ENCODE measurements at places on chromosomes 6 and 20.

DNA sequence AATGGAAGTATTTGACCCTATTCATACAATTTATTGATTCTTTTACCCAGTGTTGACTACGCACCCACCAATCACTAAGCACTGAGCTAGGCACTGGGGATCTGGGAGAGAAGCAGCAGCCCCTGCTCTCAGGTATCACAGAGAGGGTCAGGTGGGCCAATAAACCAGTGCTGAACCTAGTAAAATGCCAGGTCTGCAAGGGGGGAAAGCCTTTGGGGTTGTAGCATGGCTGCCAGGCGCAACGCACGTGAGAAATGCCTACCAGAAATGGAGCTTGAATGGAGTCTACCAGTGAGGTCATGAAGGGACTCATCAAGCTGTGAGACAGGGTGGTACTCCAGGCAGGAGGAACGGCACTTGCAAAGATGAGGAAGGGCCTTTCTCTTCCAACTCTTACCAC is 313.6 kb downstream of the GMDS start:
- DNase-seq = no peak

DNA sequence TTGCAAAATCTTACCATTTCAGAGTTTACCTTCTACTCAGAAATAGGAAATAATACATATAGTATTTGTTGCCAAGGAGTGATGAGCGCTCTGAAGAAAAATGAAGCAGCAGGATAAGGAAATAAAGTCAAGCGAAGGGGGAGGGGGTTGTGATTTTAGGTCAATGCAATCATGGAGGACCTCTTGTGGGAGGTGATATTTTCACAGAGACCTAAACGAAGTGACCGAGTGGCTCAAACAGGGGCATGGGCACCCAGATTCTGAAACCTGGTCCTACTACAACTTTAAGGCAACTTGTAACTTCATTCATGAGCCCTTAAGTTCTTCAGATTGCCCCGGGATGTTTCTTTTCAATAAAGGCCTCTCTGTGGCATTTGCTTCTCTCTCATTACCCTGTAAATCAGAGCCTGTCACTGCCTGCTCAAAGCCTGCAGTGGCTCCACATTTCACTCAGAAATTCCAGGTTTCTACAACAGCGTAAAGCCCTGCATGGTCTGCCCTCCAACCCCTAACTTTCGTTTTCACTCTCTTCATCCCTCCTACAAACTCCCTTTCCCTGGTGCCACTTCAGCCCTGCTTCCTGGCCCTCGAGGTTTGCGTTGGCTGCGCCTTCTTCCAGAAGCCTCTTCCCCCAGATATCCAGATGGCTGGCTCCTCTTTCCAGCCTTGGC is 162.7 kb downstream of the TBC1D7 start:
- DNase-seq = no peak

GRCh38 chr6:44537306-44538049 is 150.0 kb downstream of the CDC5L start:
- no peak for DNase-seq

- no peak for DNase-seq
These were observed 112.8 kb downstream of the HFE start for GRCh38 chr6:26199773-26200764.

- DNase-seq = no peak
These were observed 204.1 kb upstream of the THBS2 start for GRCh38 chr6:169457762-169458161.

DNA sequence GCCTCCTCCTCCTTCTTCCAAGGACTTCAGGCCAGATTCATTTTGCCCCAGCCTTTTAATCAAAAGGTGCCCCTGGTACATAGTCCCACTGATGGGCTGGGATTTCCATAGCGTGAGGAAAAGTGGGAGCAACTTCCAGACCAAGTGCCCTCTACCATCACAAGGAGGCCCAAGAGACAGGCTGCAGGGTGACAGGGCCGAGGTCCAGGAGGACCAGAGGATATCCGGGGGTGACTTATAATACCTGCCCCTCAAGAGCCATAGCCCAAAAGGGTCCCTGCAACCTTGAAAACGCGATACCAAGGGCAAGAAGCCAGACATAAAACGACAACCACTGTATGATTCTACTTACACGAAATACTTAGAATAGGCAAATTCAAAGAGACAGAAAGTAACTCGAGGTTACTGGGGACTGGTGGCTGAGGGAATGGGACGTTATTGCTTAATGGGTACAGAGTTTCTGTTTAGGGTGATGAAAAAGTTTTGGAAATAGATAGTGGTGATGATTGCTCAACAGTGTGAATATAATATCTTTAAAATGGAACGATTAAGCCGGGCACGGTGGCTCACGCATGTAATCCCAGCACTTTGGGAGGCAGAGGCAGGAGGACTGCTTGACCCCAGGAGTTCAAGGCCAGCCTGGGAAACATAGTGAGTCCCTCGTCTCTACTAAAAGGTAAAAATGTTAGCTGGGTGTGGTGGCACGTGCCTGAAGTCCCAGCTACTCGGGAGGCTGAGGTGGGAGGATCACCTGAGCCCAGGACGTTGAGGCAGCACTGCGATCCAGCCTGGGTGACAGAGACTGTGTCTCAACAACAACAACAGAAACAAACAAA is 71.9 kb downstream of the NOL4L start:
- DNase-seq = no peak

GRCh38 chr6:160929831-160930230 is 61.7 kb upstream of the MAP3K4 start:
- DNase-seq = no peak

DNA sequence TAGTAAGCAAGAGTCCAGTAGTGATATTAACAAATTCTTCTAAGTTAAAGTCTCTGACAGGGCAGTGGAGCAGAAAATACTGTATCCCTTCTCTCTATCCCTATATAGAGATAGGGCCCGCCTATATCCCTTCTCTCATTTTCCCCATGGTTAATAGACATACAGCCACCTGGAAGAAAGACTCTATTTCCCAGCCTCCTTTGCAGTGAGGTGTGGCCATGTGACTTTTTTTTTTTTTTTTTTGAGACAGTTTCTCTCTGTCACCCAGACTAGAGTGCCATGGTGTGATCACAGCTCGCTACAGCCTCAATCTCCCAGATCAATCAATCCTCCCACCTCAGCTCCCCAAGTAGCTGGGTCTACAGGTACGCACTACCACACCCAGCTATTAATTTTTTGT is 16.7 kb upstream of the CDK5RAP1 start:
- DNase-seq = no peak

GRCh38 chr20:16191496-16191895 is 381.8 kb downstream of the KIF16B start:
- DNase-seq = no peak

DNA sequence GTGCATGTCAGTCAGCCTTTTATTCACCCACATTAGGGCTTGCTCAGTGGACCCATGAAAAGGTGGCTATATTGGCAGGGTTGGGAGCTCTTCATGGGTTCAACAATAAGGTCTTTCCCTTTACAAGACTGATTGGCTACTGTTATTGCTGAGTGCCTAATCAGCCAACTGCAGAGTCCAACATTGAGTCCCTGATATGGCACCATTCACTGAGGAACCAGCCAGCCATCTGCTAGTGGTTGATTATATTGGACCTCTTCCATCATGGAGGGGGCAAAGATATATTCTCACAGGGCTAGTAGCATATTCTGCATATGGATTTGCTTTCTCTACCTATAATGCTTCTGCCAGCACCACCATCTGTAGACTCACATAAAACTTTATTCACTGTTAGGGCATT is 69.9 kb downstream of the CDKAL1 start:
- DNase-seq = no peak

GRCh38 chr6:13302751-13303667 is 25.3 kb downstream of the TBC1D7 start:
- peak; percentile 94 for DNase-seq

Data from KBM-7 (cell line).